ENCODE measurements at places on chromosomes 5 and 9.

GRCh38 chr9:5571629-5572232, 57.2 kb upstream of the RIC1 start:
- DNase-seq, result no peak

GRCh38 chr9:103837940-103838339, 256.2 kb upstream of the SMC2 start:
- no peak for DNase-seq

DNA sequence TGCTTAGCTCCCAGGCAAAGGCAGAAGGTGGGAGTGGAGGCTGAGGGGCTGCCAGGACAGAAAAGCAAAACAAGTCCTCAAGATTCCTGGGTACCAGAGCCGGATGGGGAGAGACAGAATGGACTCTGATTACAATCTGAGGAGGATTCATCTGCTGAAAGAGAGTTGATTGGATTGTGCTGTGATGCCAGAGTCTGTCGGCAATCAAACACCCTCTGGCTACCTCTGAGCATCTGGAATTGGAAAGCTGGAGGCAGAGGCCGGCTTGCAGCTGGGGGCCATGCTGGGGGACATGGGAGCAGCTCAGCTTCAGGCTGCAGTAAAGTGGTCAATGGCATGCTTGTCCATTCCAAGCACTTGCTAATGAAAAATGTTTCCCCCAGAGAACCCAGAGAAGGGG, 59.3 kb downstream of the ASTN2 start:
- no peak for DNase-seq

GRCh38 chr5:179342577-179342976, 2.7 kb downstream of the ADAMTS2 start:
- peak; percentile 59 for DNase-seq

DNA sequence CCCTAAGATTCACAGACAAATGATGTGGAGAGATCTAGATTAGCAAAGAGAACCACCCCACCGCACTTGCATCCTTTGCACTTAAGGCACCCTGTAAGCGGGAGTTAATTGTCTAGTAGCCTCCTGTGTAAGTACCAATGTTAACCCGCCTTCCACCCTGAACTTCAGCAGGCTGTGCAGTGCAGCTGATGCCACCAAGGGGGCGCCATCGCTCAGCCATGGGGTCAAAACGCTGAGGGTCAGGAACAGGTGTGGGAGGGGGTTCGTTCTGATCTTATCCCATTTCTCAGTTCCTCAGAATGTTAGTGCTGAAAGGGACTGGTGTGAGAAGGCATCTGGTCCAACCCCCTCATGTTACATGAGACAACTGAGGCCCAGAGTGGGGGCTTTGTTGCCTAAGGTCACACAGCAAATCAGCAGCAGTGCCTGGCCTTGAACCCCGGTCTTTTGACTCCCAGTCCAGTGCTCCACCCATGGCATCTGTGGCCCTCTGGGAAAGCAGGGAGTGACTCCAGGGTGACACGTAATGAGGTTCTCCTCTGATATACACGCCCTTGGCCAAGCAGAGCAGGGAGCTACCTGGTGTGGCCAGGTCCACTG, 57.3 kb downstream of the CYFIP2 start:
- DNase-seq, result peak; percentile 30

DNA sequence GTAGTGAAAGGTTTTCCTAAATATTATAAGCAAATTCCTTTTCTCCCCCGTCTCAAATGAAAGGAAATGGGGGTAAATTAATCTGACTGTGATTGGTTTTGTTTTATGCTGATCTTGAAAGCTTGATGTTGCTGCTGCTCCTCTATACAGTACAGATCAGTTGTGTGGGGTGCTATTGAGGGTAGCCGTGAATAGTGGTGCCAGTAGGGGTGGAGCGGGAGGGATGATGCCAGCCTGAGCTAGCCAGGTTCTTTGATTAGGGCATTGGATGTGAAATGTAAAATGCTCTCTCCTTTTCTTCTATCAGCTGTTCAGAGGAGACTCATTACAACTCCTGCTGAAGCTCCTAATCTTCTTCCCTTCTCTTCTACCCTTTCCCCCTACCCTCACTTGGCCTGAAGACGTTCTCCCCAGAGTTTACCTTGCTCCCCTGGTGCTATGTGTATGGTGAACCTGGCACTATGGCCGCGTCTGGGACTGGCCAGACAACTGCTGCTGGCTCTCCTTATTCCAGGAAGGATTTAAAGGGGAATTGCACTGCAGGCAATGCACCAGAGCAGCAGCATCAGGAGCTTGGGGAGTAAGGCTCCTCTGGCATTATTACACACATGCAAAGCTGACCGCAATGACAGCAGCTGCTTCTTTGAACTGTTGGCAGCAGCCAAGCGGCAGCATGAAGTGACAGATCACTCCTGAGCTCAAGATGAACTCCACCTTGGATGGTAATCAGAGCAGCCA, 566 bp downstream of the GPR21 start:
- no peak for DNase-seq

DNA sequence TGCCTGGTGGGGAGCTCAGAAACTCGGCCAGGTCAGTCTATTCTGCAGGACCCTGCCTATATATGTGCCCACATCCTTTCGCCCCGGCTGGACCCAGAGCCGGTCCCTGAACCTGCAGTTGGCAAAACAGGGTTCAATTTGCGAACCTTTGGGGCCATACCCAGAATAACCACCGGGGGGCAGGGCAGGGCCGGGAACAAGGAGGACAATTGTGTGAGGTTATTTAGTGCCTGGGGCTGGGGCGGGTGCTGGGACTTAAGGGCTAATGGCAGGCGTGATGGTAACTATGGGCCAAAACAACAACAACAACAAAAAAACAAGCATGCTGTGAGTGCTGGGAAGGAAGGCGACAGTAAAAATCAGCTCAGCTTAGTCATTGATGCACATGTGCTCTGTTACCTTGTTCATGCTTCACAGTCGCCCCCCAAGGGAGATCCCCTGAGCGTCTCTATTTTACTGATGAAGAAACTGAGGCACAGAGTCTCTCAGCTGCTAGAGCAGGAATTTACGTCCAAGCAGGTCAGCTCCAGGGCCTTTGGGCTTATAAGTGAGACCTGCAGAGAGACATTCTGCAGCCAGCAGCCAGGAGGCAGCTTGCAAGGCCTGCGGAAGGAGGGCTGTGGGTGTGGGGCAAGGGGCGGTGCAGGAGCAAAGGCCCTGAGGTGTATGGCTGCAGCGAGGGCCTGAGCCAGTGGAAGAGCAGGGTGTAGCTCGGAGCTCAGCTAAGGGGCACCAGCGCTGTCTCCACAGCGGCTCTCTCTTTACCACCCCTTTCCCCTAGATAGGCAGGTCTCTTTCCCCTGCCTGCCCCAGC, 106.0 kb downstream of the PHF2 start:
- peak; percentile 88 for DNase-seq

- DNase-seq, result no peak
Measured at GRCh38 chr9:92463984-92464383, 18.3 kb downstream of the ASPN start.

- DNase-seq, result no peak
Measured at GRCh38 chr5:40073927-40074326, 605.8 kb upstream of the PTGER4 start.

- peak; percentile 75 for DNase-seq
Measured at GRCh38 chr5:133052317-133053175, 733 bp downstream of the HSPA4 start.

DNA sequence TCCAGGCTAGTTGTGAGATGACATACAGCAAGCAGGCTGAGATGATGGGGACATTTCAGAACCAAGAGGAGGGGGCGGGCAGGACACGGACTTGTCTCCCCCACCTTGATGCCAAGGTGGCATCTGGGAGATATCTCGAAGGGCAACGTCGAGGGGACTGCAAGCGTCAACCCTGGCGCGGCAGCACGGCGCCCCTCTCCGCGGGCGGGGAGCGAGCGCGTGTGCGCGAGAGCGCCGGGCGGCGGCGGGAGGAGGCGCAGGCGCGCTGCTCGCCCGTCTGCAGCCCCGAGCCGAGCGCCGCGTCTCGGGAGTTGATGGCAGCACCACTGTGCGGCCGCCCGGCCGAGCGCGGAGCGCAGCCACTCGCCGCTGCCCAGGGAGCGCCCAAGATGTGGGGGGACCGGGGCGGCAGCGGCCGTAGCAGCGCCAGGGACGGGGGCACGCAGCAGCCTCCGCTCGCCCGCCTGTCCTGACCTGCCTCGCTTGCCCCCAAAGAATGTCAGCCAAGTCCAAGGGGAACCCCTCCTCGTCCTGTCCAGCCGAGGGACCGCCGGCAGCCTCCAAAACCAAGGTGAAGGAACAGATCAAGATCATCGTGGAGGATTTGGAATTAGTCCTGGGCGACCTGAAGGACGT, at the start of gene PRR16:
PRR16 (plus strand) TSS at position 310 of the 636 bp plus-strand sequence.
- DNase-seq, result peak; percentile 69

GRCh38 chr9:91676046-91676445, 252.4 kb upstream of the NFIL3 start:
- DNase-seq, result no peak

GRCh38 chr5:101437351-101437750, 534.3 kb upstream of the ST8SIA4 start:
- DNase-seq, result no peak

DNA sequence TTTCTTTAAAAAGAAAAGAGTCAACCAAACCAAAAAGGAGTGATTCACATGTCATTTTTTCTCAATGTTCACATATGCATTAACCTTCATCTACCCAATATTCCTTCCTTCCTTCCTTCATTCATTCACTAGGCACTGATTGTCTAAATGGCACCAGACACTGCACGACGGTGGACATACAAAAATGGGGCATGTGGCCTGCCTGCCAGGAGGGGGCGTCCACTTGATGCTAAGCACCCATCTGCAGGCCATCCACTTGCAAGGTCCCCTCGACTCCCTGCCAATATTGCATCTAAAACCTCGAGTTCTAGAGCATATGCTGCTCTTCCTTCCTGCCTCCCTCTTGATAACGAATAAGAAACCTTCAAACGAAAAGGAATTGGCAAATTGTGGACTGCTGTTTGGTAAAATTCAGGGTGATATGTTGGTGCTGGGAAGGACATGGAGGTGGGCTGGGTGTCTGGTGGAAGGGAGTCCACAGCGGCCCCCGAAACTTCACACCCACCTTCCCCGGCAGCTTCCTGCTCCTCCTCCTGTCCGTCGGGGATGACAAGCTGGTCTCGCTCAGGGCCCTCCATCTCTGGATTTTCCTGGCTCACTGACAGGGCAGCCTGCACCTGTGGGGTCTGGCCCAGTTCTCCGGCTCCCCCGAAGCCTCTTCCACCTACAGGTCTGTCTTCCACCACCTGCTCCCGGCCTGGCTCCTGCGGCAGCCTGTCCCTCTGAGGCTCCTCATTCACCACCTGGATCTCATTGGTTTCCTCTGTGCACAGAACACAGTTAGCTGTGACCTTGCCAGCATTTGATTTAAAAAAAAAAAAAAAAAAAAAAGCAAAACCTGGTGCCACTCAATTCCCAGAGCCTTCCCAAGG, 64.3 kb downstream of the GOLM1 start:
- DNase-seq, result peak; percentile 63

- DNase-seq, result no peak
Measured at GRCh38 chr5:10661401-10661800, 97.5 kb downstream of the ANKRD33B start.

DNA sequence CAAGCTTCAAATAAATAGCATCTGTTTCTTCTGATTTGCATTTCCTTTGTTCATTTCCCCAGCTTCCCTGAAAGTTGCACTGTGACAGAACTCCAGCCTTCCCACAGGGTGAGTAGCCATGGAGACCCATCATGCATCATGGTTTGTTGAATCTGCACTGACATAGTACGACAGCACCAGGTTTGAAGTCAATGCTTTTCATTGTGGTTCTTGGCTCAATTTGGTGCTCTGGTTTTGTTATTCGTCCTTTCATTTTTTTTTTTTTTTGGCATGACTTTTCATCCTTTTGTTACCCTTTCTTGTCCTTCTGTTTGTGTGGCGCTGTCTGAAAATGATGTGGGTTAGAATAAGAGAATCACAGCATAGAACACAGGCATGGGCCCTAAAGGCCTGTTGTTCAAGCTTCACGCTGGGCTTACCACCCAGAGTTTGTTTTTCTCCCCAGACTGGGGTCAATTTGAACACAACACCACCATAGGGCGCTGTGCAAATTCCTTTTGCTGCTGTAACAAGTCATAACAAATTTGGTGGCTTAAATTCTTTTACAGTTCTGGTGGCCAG, 206.2 kb upstream of the CDH10 start:
- no peak for DNase-seq

DNA sequence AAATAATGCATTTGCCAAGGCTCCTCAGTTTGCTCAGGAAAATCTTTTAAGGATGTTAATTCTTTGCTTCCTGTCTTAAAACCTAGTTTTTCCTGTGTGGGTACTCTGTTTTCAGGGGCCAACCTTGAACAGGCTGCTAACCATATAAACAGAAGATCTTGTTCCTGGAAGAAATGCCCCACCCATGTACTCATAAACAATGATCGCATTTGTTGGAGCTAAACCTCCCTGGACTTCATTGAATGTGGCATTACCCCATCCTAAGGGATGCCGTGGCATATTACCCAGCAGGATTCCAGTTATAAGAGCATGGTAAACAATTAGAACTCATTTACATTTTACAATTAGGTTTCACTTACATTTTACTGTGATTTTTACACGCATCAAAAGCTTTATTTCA, 436.0 kb downstream of the ZNF608 start:
- DNase-seq, result no peak

DNA sequence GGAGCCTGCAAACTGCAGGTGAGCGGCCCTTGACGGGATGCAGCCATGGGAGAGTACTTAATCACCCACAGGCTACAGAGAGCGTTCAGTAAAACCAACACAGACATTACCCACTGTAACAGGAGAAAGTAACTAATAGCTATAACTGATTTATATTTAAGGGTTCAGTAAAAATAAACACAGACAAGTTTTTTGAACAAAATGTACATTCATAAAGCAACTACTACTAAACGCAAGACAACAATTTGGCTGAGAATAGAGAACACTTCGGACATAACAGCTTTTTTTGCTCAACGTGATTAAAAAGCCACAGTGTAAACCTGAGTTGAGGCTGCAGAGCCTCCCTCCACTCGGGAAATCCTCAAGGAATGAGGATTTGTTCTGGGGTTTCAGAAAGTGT, 61.7 kb downstream of the LIFR start:
- DNase-seq, result no peak

DNA sequence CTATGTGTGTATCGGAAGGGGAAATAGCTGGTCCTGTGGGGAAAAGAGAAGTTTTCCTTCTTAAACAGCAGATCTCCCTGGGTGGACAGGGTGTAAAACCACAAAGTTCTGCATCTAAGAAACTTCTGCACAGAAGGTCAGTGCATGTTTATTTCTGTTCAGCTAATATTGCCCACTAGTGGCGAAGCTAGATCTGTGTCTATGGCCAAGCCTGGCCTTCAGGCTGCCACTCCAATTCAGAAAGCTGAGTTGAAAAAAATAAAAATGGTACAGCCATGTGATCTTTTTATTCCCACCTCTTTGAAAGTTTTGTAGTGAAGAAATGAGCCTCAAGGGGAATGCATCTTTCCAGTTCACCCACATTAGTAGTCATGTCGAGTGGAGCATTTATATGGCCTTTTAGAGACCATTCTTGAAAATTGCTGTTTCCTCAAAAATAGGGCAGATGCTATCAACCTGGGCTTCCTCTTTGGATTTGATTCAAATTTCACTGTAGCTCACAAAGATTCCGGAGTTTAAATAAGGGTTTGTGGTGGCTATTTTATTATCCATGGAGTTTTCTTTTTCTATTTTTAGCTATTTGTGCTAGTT, 488.0 kb downstream of the PRELID2 start:
- DNase-seq, result peak; percentile 7
